ENCODE measurements at places on chromosomes 11 and 22. TPM values are rescaled to one million over a fixed set of nuclear protein-coding genes. Genes with fewer than 3 reads are reported as not detected.

The OR52I2 gene
- total RNA-seq = not detected

The CCDC89 gene
- total RNA-seq = 6.0 TPM

The CTSW gene
- 0.12 TPM for total RNA-seq

The IGLL1 gene
- not detected for total RNA-seq

The EXT2 gene
- total RNA-seq = 147 TPM
